GM23338 (cell line): ENCODE measurements at places on chromosomes 12 and 14. TPM values are rescaled to one million over a fixed set of nuclear protein-coding genes. Genes with fewer than 3 reads are reported as not detected.

DNA sequence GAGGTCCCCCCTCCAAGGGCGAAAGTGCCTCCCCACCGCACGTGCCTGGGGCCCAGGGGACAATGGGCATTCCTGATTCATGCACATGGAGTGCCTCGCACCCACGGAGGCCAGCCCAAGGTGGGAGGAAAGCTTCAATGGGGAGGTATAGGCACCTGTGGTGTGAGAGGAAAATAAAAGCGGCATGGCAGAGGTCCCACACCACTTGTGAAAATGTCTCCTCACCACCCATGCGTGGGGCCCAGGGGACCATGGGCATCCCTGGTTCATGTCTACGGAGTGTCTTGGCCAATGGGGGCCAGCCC is 384.7 kb downstream of the ALG10 start:
- no peak overlapping the region for H3K4me3 ChIP-seq
- DNase-seq: no peak
- H3K4me1 ChIP-seq: no peaks in the 10 kb centered on the region
- peaks cover 10% of the 10 kb centered on the region for H3K36me3 ChIP-seq
- H3K27me3 ChIP-seq: no peaks in the 10 kb centered on the region

DNA sequence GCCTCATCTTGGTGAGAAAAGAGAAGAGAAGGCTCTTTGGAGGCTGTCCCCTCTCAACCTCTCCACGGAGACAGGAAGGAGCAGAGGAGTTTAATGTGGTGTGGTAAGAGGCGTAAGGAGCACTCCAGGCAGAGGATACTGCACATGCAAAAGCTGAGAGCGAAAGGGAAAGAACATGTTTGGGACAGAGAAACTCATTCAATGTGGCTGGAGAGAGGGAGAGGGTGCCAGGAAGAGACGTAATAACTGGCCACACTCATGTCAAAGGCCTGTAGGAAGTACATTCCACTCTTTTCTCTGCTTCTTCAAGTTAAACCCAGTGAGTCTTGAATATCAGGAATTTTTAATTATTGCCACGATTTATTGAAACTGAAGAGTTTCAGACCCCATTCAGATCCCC is 12.0 kb downstream of the VDR start:
- no peak for DNase-seq
- H3K27ac ChIP-seq: no peak overlapping the region
- no peak overlapping the region for H3K4me3 ChIP-seq
- peaks cover 13% of the 10 kb centered on the region; the same call in 1 of the 2 replicates for H3K4me1 ChIP-seq
- H3K36me3 ChIP-seq: no peaks in the 10 kb centered on the region

DNA sequence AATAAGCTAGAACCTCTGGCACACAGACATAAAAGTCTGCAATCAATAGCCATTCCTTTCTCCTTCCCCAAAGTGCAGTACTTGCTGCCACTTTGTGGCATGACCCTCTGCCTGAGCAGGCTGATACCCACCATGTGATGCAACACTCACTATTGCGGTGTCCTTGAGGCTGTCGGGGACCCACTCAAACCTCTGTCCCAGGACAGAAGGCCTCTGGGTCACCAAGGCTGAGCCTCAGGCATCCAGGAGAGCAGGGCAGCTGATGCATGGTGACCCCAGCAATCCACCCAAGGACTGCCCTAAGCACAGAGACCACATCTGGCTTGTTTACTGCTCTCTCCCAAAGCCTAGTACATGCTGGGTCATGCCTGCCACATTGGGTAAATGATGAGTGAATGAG is 114.2 kb downstream of the DPF3 start:
- H3K27me3 ChIP-seq: no peaks in the 10 kb centered on the region
- no peak overlapping the region for H3K4me3 ChIP-seq

The JDP2 gene
- 38.9 and 46.4 TPM in 2 replicates for total RNA-seq

GRCh38 chr12:103130564-103130963 is 173.1 kb downstream of the ASCL1 start:
- no peak for DNase-seq
- no peak overlapping the region for H3K27ac ChIP-seq
- no peaks in the 10 kb centered on the region for H3K27me3 ChIP-seq
- no peak overlapping the region for H3K4me3 ChIP-seq
- H3K4me1 ChIP-seq: no peaks in the 10 kb centered on the region

The MAGOHB gene
- total RNA-seq: 25.1 and 38.5 TPM in 2 replicates

The PPP1R1A gene
- total RNA-seq: 7.6 and 8.4 TPM in 2 replicates

DNA sequence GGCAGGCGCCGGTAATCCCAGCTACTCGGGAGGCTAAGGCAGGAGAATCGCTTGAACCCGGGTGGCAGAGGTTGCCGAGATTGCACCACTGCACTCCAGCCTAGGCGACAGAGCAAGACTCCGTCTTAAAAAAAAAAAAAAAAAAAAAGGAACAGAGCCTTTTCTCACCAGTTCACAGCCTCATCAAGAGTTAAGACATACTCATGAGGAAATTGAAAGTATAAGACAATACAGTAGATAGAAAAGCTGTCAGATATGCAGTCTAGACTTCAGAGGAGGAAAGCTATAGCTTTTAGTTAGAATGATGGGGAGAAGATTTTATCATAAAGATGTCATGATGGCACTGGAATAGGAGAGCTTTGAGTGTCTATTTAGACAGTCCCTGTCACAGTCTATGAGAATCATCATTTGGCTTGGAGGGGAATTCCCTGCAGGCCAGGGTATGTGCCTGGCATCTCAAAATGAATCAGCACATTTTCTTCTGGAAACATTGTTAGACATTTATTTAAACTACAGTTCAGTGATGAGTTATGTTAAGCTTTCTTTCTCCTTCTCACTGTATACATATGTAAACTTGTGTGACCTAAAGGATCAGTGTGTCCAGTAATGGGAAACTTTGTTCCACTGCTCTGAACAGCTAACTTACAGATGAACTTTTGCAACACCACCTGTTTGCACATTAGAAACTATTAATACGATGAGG is 2.9 kb upstream of the RAB35 start:
- DNase-seq: no peak
- H3K4me3 ChIP-seq: 0 out of 2 replicates have a peak overlapping the region, but pooled peaks have one; percentile 95
- peaks cover 19% of the 10 kb centered on the region for H3K4me1 ChIP-seq
